ENCODE measurements at places on chromosomes 1 and 21.

- DNase-seq = no peak
Measured at GRCh38 chr1:237788069-237788468, 102.7 kb downstream of the ZP4 start.

- no peak for DNase-seq
Measured at GRCh38 chr1:84603223-84603622, 29.0 kb upstream of the CTBS start.

DNA sequence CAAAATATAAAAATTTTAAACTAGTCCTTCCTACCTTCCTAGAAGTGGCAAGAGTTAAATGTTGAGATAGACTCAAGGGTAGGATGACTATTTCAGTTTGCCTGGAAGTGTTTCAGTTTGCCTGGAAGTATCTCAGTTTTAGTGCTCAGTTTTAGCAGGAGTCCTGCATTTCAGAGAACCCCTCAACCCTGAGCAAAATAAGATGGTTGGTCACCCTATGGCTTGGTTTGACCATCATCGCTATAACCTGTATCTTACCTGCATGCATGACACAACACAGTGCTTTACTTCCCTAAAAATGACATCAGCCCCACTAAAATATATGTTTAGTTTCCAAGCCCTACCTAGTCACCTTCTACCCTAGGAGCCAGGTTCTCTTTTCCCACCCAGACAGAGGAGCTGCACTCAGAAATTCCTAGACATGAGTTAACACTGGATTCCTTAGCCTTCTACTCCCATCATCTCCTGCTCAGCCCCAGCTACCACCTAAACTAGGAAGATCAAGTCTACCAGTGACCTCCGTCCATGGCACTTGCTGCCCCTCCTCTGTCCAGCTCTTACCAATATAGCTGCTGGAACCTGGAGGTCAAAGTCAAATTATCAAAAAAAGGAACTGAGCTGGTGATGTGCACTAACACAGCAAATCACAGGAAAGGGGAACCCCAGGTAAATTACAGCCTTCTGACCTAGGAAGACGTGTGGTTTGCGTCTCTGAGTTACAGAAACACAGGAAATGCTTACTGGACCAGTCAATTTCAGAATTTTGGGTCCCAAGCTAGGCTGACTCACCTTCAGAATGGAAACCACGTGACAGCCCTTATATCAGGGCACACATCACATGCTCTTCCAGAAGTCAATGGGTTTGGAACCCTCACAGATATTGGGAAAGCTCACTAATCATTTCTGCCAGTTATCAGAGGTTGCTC is 2.2 kb upstream of the G0S2 start:
- no peak for DNase-seq

DNA sequence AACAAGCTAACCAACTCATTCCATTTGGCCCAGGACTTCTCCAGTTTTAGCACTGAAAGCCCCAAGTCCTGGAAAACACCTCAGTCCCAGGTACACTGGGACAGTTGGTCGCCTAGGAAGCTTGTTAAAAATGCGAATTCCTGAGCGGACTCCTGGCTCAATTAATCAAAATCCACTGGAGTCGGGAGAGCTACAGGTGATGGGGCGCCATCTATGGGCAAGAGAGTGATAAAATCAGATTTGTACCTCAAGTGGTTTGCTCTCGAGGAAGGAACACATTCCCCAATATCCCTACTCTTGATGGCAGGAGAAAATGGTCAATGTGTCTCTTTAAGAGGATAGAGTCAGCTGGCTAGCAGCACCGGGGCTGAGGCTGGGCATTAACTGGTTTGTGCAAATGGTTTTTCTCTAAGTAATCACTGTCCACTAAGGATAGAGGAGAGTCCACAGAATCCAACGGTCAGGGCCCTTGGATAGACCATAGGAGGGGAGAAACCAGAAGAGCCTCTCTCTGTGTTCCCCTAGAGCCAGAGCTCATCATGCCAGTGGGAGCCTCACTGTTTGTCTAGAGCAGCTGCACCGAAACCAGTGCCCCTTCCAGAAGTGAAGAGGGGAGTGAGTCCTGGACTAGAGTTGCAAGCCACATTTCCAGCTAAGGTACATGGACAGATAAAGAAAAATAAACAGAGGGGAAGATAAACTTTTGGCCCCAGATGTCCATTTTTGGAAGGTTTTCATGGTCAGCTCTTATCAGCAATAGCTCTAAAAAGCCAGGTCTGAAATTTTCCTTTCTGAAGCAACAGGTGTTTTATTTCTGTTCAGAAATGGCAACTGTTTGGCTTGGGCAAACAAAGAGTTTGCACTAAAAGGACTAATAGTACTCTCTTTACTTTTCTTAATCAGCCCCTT is 148.5 kb downstream of the TENT5C start:
- peak; percentile 29 for DNase-seq

- no peak for DNase-seq
Measured at GRCh38 chr1:228171221-228171891, 5.8 kb downstream of the IBA57 start.

DNA sequence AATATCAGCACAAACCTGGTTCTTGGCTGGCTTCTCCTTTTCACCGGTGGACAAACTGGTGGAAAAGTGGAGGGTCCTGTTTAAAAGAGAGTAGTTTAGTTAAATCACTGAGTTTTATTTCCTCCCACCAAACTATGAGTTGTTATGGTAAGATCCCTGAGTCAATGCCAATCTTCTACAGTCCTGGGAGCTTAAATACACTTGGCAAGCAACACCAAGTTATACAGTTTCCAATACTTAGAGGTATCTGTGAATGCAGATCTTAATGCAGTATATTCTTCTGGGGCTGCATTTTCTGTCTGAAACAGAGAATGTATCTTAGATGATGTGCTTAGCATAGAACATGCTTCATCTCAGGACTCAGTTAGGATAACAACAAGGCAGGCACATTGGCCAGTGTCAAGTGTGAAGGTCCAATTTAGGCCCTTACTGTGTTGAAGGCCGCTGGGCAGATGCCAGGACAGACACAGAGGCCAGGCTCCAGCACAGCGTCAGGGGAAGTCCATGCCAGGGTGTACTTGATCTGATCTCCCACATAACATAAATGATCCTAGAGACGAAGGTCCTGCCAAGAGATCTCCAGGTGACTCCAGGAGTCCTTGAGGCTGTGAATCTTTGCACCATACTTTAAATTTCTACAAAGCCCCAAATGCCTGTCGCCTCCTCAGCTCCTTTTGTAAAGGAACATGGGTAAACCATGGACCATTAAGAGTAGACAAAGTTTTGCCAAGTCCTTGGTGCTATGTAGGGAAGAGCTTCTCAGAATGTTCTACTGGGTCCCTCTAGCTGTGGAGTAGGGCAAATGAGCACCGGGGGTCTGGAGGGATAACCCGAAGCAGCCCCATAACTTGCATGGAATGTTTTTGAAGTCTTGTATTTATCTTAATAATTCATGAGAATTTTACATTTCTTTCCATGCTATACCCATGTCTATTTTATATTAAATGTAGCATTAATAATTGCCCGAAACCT is 76.8 kb downstream of the KCNJ15 start:
- DNase-seq = no peak

DNA sequence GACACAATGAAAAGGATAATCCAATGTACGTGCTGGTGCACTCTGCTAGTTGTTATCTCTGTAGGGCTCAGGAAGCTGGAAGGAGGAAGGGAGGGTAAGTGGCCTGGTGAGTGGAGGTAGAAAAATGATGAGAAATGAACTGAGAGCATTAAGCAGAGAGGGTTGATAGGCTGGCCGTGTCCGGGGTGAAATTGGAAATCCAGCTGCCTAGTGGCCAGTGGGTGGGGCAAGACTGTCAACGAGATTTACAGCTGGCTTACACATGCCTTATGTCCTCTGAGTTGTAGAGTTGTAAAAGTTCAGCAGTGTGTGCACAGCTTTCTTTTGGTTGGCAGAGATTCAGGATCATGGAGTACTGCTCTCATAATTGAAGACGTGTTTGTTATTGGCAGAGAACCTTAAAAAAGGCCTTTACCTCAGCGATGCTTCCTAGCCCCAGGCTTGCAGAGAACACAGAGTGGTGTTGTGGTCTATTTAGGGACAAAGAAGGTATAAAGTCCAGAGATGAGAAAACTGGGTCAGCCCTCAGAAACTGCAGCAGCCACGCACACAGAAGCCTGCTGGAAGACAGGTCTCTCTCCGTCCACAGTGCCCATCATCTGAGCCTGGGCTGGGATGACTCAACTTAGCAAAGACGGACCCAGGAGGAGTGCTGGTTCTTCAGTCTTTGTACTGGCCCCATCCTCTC is 132.4 kb downstream of the EDEM3 start:
- DNase-seq = no peak

DNA sequence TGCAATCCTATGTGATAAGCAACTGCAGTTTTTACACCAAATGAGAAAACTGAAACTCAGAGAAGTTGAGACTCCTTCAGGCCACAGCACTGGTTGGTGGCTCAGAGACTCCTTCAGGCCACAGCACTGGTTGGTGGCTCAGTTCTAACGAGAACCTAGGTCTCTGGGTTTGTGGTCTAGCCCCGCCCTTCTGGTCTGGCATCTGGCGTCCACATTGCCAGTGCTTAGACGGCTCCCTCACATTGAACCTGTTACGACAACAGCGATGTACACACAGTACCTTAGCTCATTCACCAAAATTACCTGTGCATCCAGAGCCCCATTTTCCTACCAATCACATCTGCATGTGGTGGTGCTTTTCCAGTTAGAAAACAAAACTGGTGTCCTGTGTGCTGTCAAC is 66.1 kb downstream of the NID1 start:
- DNase-seq = no peak

GRCh38 chr21:36966066-36966820 is at the start of gene HLCS:
HLCS (minus strand) TSS chr21:36966669; CDS start chr21:36966638, 31 bp downstream.
- DNase-seq = peak; percentile 52

- no peak for DNase-seq
Measured at GRCh38 chr1:183891158-183891856, 86.4 kb downstream of the RGL1 start.

DNA sequence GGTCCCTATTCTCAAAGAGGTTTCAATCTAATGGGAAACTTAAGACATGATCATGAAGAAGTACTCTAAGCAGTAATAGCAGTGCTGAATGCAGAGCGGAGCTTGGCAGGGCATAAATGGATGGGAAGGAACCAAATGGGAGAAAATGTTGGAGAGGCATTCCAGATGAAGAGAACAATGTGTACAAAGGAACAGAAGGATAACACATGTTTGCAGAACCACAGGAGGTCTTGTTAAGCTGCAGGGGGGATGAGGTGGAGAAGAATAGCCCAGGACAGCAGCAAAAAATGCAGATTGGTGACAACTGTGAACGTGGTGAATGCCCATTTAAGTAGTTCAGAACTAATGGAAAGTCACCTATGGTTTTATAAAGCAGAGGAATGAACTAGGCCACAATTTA is 99.1 kb downstream of the ASTN1 start:
- no peak for DNase-seq

GRCh38 chr1:2874607-2875480 is 73.4 kb upstream of the TTC34 start:
- no peak for DNase-seq

DNA sequence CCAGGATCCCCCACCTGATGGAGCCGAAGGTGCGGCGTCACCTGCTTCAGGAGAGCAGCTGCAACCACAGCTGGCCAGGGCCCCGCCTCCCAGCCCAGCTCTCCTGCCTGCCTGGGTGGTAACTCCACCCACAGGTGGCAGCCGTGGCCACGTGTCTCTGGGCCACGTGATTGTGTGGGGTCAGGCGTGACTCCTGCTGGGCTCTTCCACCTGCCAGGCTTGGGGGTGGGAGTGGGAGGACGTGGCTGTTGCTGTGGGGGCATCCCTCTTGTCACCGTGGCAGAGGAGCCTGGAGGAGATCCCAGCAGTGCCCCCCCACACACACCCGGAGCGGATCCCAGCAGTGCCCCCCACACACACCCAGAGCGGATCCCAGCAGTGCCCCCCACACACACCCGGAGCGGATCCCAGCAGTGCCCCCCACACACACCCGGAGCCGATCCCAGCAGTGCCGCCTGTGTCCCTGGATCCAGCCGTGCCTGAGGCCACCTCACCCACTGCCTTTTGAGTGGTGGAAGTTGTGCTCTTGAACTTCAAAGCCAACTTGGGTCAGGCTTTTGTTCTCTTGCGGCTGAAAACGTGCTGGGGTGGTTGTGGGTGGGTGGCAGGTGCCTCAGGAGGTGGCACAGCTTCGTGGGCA is 32.2 kb downstream of the POFUT2 start:
- DNase-seq = no peak

- DNase-seq = no peak
Measured at GRCh38 chr1:41726899-41727748, 191.6 kb downstream of the HIVEP3 start.

DNA sequence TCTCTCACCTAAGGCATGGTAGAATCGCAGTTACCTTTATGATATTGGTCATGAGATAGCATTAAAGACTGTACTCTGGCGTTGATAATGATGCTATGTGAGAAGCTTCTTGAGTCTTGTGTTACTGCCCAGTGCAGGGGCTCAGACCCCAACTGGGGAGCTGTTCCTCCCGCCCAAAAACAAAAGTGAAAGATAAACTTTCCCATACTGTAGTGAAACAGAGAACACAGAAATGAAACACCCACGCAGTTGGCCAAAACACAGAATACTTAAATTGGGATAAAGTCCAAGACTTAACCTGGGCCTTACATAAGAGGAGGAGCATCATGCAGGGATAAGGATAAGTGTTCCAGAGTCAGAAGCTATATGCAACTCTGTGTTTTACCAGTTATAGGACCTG is 130.6 kb downstream of the HHIPL2 start:
- DNase-seq = no peak

DNA sequence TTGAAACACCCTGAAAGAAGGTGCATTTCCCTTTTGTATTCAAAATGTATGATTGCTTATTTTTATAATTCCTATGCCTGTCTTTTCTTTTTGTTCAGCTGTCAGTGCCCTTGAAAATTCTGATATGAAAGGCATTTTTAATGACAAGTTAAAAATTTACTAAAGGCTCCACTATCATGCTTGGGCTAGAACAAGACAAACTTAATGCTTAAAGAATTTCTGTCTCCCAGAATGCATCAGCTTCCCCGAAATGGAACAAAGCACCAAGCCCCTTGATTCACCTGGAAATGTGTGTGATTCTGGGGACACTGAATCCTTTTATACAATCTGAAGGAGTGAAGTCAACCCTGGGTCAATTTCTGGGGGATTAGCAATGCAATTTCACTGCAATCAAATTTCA is 457.5 kb downstream of the LMO4 start:
- no peak for DNase-seq

- no peak for DNase-seq
Measured at GRCh38 chr1:99676876-99677275, 31.0 kb downstream of the PALMD start.

DNA sequence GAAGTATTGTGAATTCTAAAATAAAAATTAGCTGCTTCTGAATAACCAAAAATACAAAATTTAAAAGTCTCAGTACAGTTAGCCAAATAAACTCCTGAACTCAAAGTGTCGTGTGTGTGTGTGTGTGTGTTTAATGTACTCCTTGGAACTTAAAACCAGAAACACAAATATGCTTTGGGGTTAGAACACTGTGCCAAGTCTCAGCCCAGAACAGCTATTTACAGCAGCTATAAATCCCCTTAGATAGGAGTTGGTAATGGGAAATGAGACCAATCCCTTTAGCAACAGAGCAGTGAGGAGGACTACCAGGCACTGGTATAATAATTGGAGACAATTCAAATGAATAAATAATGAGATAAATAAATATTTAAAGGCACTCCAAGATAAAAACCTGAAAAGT is 83.1 kb downstream of the PATJ start:
- DNase-seq = no peak

- no peak for DNase-seq
Measured at GRCh38 chr1:40659649-40659947, 5.9 kb downstream of the RIMS3 start.

All from stimulated activated CD8-positive, alpha-beta memory T cell treated with anti-CD3 and anti-CD28 coated beads, Interleukin-7, amount 100 ng/mL, for 1 hour (primary cell).